ENCODE measurements at places on chromosomes 1 and 21.

- DNase-seq: no peak
These were observed 111.6 kb downstream of the PLD5 start for GRCh38 chr1:242412921-242413320.

- no peak for DNase-seq
These were observed 22.1 kb downstream of the SPOCD1 start for GRCh38 chr1:31793586-31794285.

- no peak for DNase-seq
These were observed 26.6 kb downstream of the TTC39A start for GRCh38 chr1:51303751-51304251.

DNA sequence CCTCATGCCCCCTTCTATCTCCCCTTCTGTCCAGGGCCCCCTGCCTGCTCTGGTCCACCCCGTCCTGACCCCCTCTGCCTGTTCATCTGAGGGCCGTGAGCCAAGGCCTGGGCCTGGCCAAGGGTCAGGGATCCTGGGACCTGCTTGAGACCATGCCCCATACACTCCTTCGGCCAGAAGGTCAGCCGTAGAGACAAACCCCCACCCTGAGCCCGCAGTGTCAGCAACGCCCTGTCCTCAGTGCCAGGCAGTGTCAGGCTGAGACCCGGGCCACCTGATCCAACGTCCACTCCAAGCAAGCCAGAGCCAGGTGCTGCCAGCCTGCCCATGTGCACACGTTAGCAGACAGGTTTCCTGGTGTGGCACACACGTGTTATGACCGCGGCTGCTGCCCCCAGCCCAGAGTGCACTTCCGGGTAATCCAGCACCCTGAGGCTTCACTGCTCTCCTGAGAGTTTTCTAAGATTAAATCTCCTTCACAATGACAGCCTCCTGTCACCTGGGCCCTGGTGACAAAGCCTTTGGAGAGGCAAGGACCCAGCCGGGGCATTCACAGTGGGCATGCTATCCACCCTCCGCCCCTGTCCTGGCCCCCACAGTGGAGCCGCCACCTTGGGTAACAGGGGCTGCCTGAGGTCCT, 10.1 kb upstream of the SAMD11 start:
- no peak for DNase-seq

GRCh38 chr1:233295975-233296322, 424 bp upstream of the PCNX2 start:
- no peak for DNase-seq

DNA sequence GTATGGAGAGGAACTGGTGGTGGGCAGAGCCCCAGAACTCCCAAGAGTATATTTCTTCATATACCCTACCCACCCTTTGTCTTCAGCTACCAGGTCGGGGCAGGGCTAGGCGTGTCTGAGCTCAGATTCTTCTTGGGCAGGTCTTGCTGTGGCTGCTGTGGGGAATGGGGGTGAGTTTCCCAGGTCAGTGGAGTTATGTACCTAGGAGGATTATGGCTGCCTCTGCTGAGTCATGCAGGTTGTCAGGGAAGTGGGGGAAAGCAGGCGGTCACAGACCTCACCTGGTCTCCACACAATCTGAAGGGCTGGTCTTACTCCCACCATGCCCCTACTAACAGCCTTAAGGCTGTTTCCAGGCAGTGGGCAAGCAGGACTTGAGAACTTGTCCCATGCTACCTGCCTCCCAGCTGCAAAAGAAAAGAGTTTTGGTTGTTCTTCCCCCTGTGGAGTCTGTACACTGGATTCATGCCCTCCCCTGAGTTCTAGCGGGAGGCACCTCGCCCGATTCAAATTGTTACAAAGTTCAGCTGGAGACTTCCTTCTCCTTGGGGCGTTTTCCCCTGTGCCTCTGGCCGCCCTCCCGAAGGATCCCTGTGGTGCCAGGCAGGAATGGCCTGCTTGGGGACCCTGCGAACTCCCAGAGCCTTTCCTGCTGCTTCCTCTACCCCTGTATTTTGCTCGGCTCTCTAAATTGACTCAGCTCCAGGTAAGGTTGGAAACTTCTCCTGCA, 58.6 kb downstream of the NPHS2 start:
- no peak for DNase-seq

DNA sequence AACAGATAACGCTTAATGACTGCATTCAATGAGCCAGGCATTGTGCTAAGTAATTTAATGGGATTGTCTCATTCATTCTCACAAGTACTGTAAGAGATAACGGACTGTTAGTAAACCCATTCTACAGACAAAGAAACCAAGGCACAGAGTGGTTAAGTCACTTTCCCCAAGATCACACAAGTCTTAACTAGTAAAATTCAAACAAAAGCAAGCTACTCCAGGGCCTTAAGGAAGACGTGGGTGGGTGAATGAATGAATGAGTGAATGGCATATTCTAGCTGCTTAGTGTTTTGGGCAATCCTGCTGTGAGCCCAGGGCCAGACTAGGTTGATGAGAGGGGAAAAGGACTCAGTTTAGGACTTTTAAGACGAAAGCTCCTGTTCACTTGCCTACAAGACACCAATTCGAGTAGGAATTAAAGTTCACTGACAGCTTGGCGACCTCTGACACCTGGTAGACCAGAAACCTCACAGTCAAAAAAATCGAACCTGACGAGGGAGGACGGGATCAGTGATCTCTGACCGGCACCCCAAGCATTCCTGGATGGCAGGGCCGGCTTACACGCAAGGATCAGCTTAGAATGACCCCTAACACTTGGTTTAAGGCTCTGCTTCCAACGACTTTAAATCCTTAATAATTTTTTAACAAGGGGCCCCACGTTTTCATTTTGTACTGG, 557 bp downstream of the EMC1 start:
- DNase-seq: no peak

- no peak for DNase-seq
These were observed 7.5 kb upstream of the MAN1A2 start for GRCh38 chr1:117359561-117360289.

DNA sequence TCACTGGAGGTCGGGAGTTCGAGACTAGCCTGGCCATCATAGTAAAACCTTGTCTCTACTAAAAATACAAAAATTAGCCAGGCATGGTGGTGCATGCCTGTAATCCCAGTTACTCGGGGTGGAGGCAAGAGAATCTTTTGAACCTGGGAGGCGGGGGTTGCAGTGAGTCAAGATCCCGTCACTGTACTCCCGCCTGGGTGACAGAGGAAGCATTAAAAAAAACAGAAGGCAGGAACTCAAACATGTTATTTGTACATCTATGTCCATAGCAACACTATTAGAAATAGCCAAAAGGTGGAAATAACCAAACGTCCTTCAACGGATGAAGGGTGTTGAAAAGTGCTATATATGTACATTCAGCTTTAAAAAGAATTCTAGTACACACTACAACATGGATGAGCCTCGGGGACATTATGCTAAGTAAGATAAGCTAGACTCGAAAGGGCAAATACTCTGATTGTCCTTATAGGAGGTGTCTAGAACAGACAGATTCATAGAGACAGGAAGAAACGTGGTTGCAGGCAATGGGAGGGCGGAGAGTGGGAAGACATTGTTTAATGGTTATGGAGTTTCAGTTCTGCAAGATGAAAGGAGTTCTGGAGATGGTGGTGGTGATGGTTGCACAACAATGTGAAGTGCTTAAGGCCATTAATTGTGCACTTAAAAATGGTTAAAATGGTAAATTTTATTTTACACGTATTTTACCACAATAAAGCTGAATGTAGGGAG, 19.2 kb downstream of the NLRP3 start:
- no peak for DNase-seq

DNA sequence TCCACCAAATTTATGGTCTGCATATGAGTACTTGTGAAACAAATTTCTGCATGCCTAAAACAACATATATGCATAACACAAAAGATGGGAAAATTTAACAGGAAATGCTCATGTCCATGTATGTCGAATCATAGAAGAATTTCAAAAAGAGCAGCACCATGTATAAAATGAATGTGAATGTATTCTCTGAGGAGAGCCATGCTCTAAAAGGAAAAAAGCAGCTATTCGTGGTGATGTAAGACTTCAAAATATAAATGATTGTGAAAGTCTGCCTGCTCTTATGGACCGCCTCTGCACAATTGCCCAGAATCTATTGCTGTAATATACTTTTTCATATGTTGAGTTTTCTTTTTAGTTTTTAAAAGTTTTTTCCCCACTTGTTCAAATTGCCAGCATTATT, 66.8 kb downstream of the EPB41 start:
- no peak for DNase-seq

DNA sequence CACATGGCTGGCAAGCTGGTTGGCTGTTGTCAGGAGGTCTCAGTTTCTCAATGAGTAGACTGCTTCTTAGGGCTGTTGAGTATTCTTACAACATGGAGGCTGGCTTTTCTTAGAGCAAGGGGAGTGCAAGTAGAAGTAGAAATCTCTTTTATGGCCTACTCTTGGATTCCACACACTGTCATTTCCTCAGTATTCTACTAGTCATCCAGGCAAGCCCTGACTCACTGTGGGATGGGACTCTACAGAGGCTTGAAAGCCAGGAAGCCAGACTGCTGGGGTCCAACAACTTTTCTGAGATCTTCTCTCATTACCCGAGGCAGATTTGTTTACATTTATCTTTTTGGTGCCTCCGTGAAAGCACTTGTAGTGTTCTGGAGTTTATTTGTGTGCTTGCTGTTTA, 196.2 kb upstream of the APP start:
- DNase-seq: no peak

GRCh38 chr1:186152620-186153239, 222.3 kb downstream of the TPR start:
- no peak for DNase-seq

GRCh38 chr21:26282058-26282457, 111.5 kb upstream of the APP start:
- no peak for DNase-seq

- DNase-seq: no peak
These were observed 43.7 kb upstream of the KIF26B start for GRCh38 chr1:245111073-245111472.

DNA sequence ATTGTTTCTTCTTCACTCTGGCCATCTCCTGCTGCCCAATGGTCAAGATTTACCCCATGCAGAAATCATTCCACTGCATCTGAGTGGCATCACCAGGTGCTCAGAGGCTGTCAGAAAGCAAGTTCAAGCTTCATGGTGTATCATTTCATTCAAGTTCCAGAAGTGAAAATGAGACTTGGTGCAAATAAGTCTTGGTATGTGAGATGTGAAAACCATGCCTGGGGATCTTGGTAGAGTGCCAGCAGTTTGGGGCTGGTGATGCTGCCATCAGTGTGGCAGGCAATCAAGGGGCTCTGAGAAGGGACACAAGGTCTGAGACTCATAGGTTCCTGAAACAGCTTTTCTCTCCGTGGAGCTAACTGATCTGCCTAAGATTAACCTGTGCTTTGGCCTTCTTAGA, 52.0 kb downstream of the CD2 start:
- no peak for DNase-seq

DNA sequence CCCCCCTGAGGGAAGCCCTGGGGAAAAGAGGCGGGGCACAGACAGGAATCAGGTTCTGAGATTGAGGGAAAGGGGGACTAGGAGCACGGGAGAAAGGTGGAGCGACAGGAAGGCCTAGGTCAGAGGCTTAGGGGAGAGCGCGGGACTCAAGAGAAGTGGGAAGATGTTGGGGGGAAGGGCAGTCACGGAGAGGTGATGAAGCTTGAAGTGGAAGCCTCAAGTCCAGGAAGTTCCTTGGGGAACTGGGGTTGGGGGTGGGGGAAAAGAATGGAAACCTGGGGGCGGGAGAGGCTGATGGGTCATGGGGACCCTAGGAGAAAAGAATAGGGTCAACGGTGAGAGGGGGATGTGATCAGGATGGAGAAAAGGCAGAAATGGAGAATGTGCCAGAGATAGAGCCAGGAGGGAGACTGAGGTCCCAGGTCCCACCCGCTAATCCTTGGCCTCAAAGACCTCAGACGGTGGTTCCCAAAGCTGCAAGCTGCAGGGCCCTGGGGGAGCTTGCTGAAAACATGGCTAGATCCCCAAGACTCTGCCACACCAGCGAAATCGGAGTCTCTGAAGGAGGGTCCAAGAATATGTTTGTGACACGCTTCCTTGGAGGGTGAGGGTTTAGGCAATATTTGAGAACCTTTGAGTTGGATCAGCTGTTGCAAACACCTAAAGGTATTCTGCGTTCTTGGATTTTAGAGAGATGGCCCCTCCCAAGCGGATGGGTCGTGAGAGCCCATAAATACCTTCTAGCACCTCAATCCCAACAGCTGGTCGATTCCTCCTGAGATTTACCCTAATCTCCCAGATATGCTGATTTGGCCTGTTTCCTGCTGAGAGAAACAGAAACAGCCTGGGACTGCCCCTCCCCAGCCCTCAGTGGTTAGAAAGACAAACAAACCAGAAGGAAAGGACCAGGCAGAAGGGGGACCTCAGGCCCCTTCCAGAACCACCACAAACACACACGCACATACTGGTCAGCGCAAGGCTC, 3.6 kb downstream of the C1orf232 start:
- no peak for DNase-seq

DNA sequence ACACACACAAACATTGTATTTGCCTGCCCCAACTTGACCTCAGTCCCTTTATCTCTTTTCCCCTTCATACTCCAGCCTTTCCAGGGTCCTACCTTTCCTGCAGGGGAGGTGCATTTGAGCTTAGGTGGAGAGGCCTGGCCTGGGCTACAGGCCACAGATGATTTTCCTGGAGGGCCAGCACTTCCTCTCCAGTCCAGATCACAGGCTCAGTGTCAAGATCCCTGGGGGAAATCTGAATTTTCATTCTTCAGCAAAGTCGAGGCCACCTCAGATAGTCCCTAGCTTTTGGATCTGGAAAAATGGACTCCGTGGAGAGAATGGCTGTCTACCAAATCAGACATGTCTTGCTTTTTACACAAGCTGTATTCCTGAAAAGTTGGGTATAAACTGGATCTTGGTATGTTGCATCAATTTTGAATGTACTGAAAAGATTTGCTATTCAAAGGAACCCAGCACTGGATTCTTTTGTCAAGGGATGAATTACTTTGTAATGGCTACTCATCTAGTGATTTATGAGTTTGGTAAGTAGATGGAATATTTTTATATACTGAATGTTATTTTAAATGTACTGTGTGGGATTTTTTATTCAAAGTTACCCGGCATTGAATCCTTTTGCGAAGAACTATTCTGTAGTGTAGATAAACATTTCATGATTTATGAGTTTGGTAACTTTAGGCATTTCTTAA, 78.7 kb downstream of the DDR2 start:
- DNase-seq: no peak

DNA sequence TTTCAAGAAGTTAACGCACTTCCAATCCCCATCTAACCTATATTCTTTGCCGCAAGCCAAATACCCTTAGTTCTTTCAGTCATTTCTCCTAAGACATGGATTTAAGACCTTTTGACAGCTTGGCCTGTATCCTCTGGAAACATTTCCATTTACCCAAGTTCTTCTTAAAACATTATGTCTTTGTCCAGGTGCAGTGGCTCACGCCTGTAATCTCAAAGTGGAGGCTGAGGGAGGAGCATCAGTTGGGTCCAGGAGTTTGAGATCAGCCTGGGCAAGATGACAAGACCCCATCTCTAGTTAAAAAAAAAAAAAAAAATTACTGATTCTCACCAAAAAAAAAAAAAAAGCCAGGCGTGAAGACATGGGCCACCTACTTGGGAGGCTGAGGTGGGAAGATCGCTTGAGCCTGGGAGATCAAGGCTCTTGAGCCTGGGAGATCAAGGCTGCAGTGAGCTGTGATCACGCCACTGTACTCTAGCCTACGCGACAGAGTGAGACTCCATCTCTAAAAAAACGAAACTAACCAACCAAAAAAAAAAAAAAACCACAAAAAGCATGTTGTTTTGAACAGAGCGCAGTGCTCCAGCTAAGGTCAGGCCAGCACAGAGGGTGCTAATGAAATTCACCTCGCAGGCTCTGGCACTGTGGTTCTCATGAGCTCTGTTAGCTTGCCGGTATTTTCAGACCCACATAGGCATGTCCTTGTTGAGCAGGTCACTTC, 36.0 kb downstream of the NUAK2 start:
- no peak for DNase-seq

- DNase-seq: no peak
These were observed 50.2 kb downstream of the DENND1B start for GRCh38 chr1:197725044-197725443.

GRCh38 chr1:219271818-219272535, 98.3 kb downstream of the LYPLAL1 start:
- DNase-seq: no peak
